Endothelial cell of umbilical vein (primary cell): ENCODE measurements at places on chromosomes 2 and 18. TPM values are rescaled to one million over a fixed set of nuclear protein-coding genes. Genes with fewer than 3 reads are reported as not detected.

The CROCC2 gene
- not detected in 2 replicates for total RNA-seq

The SAG gene
- total RNA-seq = not detected in 2 replicates

The ASXL3 gene
- total RNA-seq = 0.27 and 1.7 TPM in 2 replicates

The ARHGAP15 gene
- total RNA-seq = not detected in 2 replicates

The ELMOD3 gene
- 12.3 and 18.5 TPM in 2 replicates for total RNA-seq

The CRYGC gene
- total RNA-seq = not detected in 2 replicates

The IMPACT gene
- 28.4 and 28.6 TPM in 2 replicates for total RNA-seq

The HOXD3 gene
- 15.3 and 20.9 TPM in 2 replicates for total RNA-seq
